Smooth muscle cell of the coronary artery (primary cell): ENCODE measurements at places on chromosomes 7 and 10. TPM values are rescaled to one million over a fixed set of nuclear protein-coding genes. Genes with fewer than 3 reads are reported as not detected.

Gene CAMK2B
- total RNA-seq = 0.23 and 0.59 TPM in 2 replicates

Gene COL13A1
- total RNA-seq = 4.0 and 34.8 TPM in 2 replicates

Gene ANKRD7
- total RNA-seq = 0.23 and 0.75 TPM in 2 replicates

Gene PGAM2
- 0.75 and 2.5 TPM in 2 replicates for total RNA-seq

Gene CALHM1
- not detected in 2 replicates for total RNA-seq

Gene SPOCK2
- total RNA-seq = under 0.01 and 0.12 TPM in 2 replicates

Gene ZNF775
- total RNA-seq = 5.3 and 8.2 TPM in 2 replicates

Gene VAX1
- total RNA-seq = not detected in 2 replicates

Gene CPEB3
- 0.68 and 0.70 TPM in 2 replicates for total RNA-seq

Gene XRCC2
- total RNA-seq = 0.23 and 0.75 TPM in 2 replicates

Gene PAPOLB
- total RNA-seq = 0.08 TPM in 1 of 2 replicates, not detected in the other

Gene FOXP2
- total RNA-seq = 0.08 and 5.6 TPM in 2 replicates

Gene VSTM4
- 0.23 and 11.1 TPM in 2 replicates for total RNA-seq

Gene TMEM176B
- total RNA-seq = 4.8 TPM in 1 of 2 replicates, not detected in the other

Gene CYTH3
- 26.6 and 62.2 TPM in 2 replicates for total RNA-seq

Gene OR6V1
- not detected in 2 replicates for total RNA-seq

Gene CD36
- 0.45 and 132 TPM in 2 replicates for total RNA-seq

Gene PODXL
- total RNA-seq = 2.6 and 15.6 TPM in 2 replicates

Gene DYDC2
- not detected in 2 replicates for total RNA-seq

Gene BAMBI
- 13.1 and 19.4 TPM in 2 replicates for total RNA-seq

Gene CYP3A4
- not detected in 2 replicates for total RNA-seq

Gene PDE6C
- not detected in 2 replicates for total RNA-seq

Gene PALD1
- total RNA-seq = 1.1 and 1.7 TPM in 2 replicates

Gene OR2A5
- total RNA-seq = not detected in 2 replicates

Gene FEZF1
- total RNA-seq = not detected in 2 replicates

Gene DYDC1
- total RNA-seq = not detected in 2 replicates

Gene LAMB4
- 0.12 and 0.15 TPM in 2 replicates for total RNA-seq

Gene SLC29A3
- 0.75 and 2.7 TPM in 2 replicates for total RNA-seq

Gene PLXNA4
- 19.8 and 23.5 TPM in 2 replicates for total RNA-seq
